ENCODE measurements at places on chromosomes 11 and 22.

GRCh38 chr11:66510990-66511339, 530 bp downstream of the BBS1 start:
- DNase-seq: no peak

DNA sequence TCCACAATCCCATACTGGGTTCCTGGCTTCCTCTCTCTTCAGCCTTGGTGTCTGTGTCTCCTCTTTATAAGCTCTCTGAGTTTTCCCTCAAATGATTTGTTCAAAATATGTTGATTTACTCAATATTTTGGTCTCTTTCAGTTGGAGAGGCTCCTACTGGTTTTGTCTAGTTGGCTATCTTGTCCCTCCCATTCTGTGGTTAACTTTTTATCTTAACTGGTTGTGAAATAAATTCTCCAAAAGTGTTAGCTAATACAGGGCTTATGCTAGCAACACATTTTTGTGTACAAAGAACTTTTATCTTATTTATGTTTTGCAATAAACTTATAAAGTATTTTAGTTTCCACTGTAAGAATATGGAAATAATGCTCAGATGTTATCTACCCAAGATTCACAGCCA, 200.9 kb downstream of the AASDHPPT start:
- DNase-seq: no peak

DNA sequence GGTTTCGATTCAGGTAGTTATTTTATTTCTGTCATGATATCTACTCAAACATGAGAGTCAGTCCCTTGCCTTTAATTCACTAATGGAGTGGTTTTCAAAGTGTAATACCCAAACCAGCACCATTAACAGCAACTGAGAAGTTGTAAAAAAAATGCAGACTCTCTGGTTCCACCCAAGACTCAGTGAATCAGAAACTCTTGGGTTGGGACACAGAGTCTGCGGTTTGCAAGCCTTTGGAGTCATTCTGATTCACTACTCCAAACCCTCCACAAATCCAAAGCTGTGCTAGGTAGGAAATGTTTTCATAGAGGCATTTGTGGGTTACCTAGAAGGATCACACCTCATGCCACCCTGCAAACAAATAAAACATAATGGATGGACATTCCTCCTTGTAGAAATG, 340.1 kb downstream of the NTM start:
- DNase-seq: no peak

- no peak for DNase-seq
These were observed 27.0 kb downstream of the SGSM3 start for GRCh38 chr22:40397396-40397795.

- DNase-seq: no peak
These were observed at the start of gene CHADL for GRCh38 chr22:41240377-41241132. CHADL (minus strand) TSS chr22:41240931; CDS start chr22:41240881, 50 bp downstream.

- no peak for DNase-seq
These were observed 298.4 kb upstream of the LUZP2 start for GRCh38 chr11:24198481-24198880.

DNA sequence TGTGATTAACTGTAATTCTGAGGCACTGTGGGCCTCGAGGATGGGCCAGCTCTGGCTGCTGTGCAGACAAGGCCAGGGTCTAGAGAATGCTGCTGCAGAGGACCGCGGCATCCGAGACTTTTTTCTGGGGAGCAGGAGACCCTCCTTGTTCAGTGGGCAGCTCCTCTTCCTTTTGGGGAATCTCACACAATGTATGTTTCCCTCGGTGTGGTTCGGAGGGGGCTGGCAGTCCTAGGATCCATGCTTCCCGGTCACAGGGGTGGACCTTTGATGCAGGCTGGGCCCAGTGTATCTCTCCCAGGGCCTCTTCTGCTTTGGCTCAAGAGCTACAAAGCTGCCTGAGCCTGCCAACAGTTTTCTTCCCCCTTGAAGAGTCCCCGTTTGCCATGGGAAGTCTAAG, 31.5 kb downstream of the MYEOV start:
- DNase-seq: no peak

DNA sequence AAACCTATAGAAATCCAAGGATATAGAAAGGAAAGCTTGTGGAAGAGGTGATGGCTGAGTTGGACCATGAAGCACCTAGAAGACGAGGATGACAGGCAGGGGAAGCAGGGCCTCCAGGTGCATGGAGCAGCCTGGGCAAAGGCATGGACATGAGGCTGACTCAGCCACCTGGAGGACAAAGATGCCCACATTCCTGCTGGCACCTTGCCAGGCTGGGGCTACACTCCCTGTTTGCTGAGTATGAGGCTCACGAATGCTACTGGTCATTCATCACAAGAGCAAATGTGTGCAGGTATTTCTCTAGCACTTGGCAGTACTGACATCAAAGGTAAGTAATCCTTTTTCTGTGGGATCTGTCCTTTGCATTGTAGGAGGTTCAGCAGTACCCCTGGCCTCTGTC, 7.1 kb upstream of the SCGB2A1 start:
- DNase-seq: no peak

- DNase-seq: no peak
These were observed 693.7 kb upstream of the CCDC179 start for GRCh38 chr11:23554002-23554401.

- no peak for DNase-seq
These were observed 53.0 kb upstream of the RDX start for GRCh38 chr11:110349138-110349996.

DNA sequence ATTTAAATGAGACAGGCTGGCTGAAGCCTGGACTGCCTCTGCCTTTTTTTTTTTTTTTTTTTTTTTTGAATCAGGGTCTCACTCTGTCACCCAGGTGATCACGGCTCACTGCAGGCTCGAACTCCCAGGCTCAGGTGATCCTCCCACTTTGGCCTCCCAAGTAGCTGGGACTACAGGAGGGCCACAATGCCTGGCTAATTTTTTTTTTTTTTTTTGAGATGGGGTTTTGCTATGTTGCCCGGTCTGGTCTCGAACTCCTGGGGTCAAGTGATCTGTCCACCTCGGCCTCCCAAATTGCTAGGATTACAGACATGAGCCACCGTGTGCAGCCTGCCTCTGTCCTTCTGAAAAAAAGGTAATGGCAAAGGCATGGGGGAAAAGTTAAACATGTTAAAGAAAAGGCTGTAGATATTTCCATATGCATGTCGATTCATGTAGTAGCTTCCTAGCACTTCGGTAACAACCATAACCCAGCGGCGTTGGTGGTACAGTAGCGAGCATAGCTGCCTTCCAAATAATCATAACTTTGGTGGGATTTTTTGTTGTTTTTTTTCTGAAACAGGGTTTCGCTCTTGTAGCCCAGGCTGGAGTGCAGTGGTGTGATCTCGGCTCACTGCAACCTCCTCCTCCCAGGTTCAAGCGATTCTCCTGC, 48.8 kb downstream of the MCHR1 start:
- DNase-seq: no peak

GRCh38 chr22:17705546-17705945, 67.0 kb downstream of the BCL2L13 start:
- DNase-seq: no peak

Data from NCI-H1436 treated with DMSO at 0.1 percent for 48 hours (cell line).